ENCODE measurements at places on chromosomes 11 and 22.

GRCh38 chr11:123479048-123479837 lies 49.2 kb downstream of the GRAMD1B start:
- no peak for DNase-seq

GRCh38 chr22:38069372-38070249 lies 12.4 kb downstream of the PICK1 start:
- DNase-seq = no peak

GRCh38 chr22:32080904-32081303 lies 37.8 kb downstream of the SLC5A1 start:
- no peak for DNase-seq

DNA sequence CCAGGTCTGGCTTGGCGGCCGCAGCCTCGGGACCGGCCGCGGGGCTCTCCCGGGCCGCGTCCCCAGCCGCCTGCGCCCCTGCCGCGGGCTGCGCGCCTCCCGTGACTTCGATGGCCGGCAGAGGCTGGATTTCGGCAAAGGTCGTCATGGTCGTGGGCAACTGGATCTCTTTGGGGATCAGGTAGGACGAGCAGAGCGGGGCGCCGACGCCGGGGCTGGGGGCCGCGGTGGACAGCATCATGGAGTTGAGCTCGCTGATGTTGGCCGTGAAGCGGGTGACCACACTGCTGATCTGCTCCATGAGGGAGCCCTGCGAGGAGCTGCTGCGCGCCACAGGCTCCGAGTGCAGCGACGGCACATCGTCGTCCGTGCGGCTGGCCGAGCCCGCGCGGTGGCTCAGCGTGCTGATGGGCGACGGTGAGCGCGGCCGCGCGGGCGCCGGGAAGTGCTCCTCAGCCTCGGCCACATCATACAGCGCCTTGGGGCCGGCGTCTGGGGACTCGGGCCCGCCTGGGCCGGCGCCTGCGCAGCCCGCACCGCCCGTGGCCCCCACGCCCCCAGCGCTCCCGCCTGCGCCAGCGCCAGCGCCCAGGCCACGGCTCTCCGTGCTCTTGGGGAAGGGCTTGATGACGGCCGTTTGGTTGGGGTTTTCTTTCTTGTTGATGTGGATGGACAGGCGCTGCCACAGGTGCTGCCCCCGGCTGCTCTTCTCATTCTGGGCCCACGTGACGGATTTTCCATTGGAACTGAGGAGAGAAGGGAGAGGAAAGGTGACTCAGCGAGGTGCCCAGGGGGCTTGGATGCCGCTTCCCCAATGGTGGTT lies 171.4 kb upstream of the CTSC start:
- no peak for DNase-seq

- DNase-seq = no peak
Observed at GRCh38 chr11:3833449-3833848, 7.3 kb downstream of the RHOG start.

GRCh38 chr11:109247071-109247470 lies 174.9 kb upstream of the C11orf87 start:
- DNase-seq = no peak

Data from activated CD8-positive, alpha-beta memory T cell treated with anti-CD3 and anti-CD28 coated beads for 1 hour (primary cell).